ENCODE measurements at places on chromosomes 12 and 14.

GRCh38 chr12:15536446-15536845 is 214.1 kb downstream of the PTPRO start:
- DNase-seq, result no peak

- DNase-seq, result no peak
Observed at GRCh38 chr14:103881268-103882201, 34.2 kb upstream of the PPP1R13B start.

GRCh38 chr14:61113561-61114225 is 132.6 kb downstream of the SLC38A6 start:
- DNase-seq, result no peak

GRCh38 chr12:42977451-42978230 is 388.1 kb upstream of the PRICKLE1 start:
- no peak for DNase-seq
